ENCODE measurements at places on chromosomes 6 and 20.

GRCh38 chr6:125136378-125136777 lies 17.2 kb upstream of the TPD52L1 start:
- no peak for DNase-seq

GRCh38 chr6:25411316-25411950 lies 132.3 kb downstream of the CARMIL1 start:
- DNase-seq = no peak

DNA sequence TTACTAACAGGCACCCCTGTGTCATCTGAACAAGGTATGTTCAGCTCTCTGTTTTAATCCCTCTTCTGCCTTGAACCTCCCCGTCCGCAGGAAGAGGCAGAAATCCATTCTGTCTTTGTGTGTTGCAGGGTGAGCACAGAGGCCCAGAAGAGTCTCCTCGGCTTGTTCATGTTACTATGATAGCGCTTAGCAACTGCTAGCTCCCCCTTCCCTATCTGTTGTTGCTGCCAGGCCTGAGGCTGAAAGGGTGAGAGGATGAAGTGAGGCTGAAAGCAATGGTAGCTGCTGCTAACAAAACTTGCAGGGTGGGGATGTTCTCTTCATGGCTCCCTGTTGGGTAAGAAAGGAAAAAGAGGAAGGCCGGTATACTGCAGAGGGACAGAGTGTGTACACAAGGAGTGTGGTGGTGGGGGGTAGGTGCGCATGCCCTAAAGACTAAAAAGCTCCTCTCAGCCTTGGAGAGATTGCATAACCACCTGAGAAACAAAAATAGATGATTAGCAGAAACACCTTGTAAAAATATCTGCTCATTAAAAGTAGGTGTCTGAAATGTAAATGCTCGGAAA lies 55.2 kb upstream of the CITED2 start:
- DNase-seq = peak; percentile 56

DNA sequence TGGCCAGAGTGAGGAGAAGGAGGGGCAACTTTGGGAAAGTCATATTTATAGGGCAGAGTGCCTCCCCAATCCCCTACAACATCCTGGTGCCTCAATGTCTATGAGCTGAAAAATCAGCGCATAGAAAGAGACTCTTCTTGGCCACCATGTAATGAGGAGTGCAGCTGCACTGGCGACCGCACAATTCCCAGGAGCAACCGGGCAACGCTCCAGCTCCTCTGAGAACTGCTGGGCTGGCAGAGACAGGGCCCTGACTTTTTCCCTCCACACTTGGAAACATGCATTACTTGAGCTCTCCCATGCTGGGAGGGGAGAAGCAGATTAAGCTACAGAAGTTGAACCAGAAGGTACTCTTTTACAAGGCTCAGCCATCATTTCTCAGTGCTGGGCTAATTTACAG lies 31.4 kb upstream of the MARCKS start:
- no peak for DNase-seq

- DNase-seq = no peak
Observed at GRCh38 chr20:32963176-32963575, 41.1 kb downstream of the SUN5 start.

DNA sequence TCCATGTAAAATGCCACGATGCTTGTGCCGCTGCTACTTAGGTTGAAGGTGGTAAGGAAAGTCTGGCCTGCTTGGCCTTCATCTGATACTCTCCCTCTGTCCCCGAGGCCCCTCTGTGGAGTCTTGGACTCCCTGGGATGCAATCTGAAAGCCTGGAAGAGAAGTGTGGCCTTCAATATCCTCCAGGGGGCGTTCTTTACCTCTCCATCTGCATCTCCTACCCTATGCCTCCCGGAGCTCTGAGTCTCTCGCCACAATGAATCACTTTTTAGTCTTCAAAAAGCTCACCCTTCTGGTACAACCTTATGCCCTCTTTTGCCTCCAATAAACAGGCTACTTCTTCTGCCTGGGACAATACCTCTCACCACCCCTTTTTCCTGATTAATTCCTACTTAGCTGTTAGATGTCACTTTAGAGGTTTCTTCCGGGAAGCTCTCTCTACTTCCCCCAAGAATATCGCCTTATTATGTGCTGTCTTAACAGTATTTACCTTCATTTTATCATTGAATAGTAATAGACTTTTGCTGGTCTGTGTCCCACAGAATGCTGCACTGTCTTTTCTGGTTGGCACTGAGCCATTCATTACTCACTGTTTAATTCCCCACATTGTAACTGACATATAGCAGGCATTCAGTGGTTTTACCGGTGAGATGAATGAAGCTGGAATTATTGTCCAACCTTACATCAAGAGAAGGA lies 13.9 kb upstream of the ATG5 start:
- DNase-seq = peak; percentile 89

DNA sequence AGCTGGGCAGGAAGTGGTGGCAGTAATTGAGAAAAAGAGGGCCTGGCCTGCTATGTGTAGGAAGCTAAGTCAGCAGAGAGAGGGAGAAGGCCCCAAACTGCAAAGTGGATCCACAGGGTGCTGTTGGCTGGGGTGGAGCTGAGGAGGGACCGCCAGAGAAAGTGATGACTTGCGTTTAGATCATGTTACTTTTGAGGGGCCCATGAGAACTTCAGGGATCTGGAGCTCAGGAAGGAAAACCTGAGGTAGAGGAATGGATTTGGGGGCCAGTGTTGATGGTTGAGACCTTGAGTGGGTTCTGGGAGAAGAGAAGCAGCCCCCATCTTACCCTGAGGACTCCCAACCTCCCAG lies 155.5 kb downstream of the MRPL14 start:
- no peak for DNase-seq

DNA sequence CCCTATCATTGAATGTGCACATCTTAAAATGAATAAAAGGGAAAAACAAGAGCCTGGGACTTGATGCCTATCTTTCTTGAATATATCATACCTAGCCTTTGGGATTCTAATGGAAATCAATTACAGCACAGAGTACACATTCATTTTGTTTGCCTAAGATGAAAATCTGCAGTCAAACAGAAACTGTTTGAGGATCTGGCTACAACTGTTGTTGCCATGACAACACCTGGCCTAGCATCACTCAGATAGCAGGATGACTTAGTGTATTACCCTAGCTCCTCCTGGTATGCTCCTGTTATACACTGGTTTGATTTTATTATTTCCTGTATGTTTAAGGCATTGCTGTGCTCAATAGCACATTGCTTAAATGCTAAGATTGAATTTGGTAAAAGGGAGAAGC lies 71.5 kb upstream of the LAMP5 start:
- DNase-seq = no peak

DNA sequence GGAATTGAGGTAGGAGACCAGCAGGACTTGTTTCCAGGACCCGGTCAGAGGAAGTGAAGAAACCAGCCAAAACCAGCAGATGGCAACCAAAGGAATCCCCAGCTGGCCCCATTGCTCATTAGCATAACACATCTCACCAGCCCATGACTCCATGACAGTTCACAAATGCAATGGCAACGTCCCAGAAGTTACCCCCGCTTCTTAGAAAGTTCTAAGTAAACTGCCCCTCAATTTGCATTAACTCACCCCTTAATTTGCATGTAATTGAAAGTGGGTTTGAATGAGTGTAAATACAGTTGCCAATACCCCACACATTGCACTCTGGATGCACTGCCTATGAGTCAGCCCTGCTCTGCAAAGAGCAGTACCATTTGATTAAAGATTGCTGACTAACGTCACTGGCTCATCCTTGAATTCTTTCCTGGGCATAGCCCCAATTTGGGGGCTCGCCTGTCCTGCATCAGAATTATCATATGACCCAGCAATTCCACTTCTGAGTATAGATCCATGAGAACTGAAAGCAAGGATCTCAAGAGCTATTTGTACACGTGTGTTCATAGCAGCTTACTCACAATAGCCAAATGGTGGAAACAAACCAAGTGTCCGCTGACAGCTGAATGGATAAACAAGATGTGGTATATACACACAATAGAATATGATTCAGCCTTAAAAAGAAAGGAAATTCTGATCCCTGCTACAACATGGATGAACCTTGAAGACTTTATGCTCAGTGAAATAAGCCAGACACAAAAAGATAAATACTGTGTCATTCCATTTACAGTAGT lies 36.4 kb downstream of the MYLK4 start:
- DNase-seq = no peak

DNA sequence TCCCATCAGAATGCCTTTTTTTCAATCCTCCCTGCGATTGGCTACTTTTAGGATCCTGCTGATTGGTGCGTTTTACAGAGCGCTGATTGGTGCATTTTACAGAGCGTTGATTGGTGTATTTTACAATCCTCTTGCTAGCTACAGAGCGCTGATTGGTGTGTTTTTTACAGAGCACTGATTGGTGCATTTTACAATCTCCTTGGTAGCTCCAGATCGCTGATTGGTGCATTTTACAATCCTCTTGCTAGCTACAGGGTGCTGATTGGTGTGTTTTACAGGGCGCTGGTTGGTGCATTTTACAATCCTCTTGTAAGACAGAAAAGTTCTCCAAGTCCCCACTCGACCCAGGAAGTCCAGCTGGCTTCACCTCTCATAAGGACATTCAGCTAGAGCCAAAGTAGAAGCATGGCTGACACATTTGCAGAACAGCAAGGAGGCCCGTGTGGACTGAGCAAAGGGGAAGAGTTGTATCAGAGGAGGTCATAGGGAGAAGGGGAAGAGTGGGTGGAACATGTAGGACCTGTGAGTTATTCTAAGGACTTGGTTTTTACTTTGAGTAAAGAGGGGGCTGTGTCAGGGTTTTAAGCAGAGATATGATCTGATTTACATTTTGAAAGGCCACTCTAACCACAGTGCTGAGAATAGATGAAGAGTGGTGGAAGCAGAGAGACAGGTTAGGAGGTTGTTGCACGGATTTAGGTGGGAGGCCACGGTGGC lies 2.6 kb downstream of the ALDH5A1 start:
- no peak for DNase-seq

DNA sequence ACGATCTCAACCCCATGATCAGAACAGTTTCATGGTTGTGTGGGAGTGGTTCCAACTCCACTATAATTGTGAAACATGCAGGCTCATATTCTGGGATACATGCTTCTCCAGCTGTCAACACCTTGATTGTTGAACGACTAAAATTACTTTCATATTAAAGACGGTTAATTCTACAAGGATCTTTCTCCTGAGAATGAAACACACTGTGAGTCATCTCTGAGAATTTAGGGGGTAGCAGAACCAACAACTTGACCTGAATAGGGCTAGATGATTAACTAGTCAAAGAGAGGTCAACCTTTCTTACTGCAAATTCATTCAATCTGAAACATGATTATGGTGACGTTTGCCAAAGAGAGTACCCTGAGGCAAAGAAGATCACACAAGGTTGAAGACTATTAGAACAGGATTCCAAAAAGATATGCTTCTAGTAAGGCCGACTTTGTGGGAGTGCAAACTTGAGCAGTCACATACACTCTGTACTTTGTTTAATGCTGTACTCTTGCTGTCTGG lies 175.2 kb upstream of the CITED2 start:
- DNase-seq = no peak

- DNase-seq = no peak
Observed at GRCh38 chr6:26103141-26103769, 16.0 kb downstream of the HFE start.

DNA sequence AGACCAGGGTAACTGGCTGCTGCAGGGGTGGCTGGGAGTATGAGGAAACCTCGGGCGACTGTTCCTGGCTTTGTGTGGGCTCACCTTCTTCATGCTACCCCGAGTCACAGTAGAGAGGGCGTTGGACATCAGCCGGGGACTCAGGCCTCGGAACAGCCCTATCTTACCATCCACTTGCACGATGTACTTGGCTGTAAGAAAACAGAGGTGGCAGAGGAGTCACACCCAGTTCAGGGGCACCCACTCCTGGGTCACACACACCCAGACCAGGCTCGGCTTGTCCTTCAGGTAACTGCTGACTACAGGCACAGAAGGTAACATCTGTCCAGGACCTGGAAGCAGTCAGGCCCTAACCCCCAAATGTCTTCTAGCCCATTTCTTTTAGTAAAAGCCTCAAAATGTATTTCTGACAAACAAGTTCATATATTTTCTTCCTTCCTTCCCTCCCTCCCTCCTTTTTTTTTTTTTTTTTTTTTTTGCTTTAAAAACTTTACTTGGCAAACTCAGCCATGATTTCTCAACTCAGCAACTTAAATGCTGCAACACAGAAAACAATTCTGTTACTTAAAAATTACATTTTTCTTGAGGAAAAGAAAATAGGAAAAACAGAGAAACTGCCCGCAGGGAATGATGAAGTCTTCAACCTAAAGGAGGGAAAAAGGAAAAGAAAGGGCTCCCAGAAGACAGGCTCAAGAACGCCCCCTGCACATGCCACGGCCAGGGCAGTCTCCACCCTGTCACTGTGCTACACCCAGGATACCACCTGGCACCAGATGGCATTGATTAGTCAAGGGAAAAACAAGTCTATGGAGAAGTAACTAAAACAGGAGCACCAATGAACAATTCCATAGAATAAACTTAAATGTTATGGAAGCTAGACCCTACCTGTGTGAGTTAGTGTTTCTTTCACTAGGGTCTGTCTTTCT lies 7.3 kb downstream of the MTCH1 start:
- no peak for DNase-seq

- DNase-seq = no peak
Observed at GRCh38 chr20:19073584-19074218, 138.7 kb upstream of the SLC24A3 start.

DNA sequence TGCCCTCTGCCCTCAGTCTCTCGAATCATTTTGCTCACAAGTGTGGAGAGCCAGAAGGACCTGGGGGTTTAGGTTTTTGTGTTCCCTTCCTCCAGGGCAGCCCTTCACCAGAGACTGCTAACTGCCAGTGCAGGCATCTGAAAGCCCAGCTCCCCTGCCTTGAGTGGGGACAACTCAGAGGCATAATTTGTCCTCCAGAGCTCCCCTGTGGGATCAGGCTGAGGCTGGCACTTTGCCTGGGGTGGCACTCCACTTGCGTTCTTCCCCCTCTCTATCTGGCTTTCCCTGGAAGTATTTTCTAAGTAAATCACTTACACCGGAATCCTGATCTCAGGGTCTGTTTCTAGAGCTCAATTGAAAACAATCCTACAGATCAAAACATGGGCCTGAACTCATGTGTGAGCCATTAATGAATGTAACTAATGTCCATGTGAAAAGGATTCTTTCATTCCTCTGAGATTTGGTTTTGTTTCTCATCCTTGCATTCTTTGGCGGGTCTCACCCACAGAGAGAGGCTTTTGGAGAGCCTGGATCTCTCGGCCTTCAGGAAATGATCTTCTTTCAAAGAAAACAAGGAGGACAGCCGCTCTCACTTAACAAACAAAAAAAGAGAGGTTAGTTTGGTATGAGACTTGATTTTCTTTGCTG lies 125.7 kb upstream of the RIPOR2 start:
- DNase-seq = no peak

DNA sequence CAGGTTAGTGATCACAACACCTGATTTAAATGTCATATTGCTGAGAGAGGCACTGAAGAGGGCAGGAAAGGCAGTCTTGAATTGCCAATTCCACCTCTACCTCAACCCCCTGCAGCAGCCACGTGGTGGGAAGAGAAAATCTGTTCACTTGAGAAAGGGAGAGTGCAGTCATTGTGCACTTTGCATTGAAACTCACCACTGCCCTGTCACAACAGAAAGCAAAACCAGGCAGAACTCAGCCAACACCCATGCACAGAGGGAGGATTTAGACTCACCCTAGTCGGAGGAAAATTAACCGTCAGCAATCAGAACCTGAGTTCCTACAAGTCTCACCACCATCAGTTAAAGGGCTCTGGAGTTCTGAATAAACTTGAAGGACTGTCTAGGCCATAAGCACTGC lies 1040.2 kb downstream of the HACE1 start:
- no peak for DNase-seq
